Motor neuron (in vitro differentiated cells): ENCODE measurements at places on chromosomes 3 and 15. TPM values are rescaled to one million over a fixed set of nuclear protein-coding genes. Genes with fewer than 3 reads are reported as not detected.

DNA sequence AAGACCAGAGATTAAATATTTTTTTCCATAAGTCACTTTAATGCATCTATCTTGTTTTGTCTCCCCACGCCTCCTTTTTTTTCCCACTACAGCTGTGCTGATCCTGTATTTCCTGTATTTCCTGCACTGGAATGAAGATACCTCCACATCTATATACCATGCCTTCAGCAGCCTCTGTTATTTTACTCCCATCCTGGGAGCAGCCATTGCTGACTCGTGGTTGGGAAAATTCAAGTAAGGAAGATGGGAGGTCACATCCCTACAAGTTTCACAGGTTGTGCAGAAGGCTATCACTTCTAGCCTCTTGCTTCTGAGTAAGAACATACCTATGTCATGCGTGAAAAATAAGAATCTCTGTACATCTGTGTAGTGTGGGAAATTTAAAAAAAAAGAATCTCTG, 3.1 kb downstream of the SLC15A2 start:
- ATAC-seq, result no peak

GRCh38 chr3:150775001-150775599, 12.1 kb upstream of the SIAH2 start:
- ATAC-seq, result no peak

GRCh38 chr3:84555629-84556028, 403.2 kb upstream of the CADM2 start:
- no peak for ATAC-seq

- ATAC-seq, result peak; percentile 94
These were observed 3.0 kb downstream of the SLC51A start for GRCh38 chr3:196219194-196219969.

- ATAC-seq, result no peak
These were observed 30.7 kb downstream of the SLC6A6 start for GRCh38 chr3:14433106-14433505.

KNG1 gene
- total RNA-seq, result not detected in 2 replicates

SSUH2 gene
- total RNA-seq, result 0.16 and 0.19 TPM in 2 replicates

DNA sequence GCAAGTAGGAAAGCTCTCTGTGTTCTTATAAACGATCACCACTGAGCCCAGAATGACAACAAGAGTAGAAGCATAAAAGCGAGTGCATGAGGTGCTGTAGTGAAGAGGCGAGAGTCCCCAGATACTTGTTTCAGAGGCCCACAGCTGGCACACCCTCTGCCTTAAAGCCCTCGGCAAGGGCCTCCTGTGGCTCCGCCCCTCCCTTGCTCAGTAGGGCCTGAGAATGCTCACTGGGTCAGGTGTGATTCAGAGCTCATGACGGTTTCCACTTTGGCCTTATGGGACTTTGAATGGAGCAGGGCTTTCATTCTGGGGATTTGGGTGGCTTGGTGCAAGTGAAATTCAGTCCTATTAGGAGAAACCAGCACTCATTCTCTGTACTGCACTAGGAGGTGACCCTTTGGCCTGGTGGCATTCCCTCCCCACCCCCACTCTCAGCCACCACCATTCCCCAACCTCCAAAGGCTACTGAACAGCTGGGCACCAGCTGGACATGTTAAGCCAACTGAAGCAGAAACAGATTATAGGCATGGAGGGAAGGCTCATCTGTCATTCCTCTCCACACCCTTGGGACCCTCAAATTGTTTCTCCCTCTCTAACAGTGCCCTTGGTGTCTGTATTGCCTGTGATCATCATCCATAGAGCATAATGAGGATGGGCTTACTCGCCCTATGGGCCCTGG, 109.6 kb upstream of the CTDSPL start:
- no peak for ATAC-seq
